Stimulated activated CD4-positive, alpha-beta T cell treated with anti-CD3 and anti-CD28 coated beads, Interleukin-4, amount 100 ng/mL, for 4 hours (primary cell): ENCODE measurements at places on chromosomes 1 and 21.

DNA sequence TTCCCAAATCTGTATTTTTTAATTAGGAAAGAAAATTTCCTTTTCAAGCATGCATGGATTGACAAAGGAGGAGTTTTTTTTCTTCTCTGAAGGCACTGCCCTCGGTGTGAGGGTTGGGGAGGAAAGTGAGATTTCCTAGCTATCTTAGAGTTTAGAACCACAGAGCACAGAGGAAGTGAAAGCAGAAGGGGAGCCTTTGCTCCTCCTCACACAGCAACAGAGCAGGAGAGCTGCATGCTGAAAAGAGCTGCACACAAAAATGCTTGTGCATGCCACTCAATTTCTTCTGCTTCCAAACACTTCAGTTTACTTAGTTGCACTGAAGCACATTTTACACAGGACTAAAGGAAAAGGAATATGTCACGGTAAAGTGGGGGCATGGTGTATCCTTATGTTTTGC is 308.1 kb downstream of the GPATCH2 start:
- no peak for DNase-seq

DNA sequence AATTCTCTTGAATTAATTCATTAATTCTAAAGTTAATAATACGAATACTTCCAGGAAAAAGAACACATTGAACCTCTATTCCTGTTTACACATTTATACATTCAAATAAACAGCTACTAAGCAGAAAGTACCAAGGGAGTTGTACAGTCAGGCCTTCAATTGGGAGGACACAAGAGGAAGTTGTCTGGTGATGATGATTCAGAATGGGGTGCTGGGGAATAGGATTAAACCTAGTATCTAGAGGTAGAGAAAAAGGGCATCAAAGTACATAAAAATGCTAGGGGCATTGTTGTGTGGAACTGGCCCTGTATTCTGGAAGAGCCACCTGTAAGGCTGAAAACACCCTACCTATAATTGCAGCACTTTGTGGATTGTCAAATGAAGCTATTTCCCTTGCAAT is 71.7 kb upstream of the MROH9 start:
- DNase-seq, result no peak

DNA sequence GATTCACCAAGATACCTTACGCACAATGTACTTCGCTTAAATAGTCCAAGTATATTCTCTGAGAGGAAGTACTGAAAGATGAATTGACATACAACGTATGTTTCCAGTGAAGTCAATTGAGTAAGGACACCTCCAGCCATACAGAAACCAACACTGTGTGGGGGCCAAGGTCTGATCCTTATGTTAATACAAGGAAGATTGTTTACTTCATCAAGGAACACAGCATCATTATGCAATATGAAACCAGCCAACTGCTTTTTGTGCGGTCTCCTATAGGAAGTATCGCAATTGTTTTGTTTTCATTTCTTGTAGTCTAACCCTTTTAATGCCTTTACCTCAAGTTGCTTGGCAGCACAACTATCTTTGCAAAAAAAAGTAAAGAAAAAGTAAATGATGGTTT is 28.2 kb upstream of the TEKT2 start:
- DNase-seq, result no peak

- no peak for DNase-seq
These were observed 43.4 kb upstream of the SLC19A2 start for GRCh38 chr1:169529068-169529642.

- DNase-seq, result no peak
These were observed 3.5 kb downstream of the KLHL12 start for GRCh38 chr1:202923533-202923932.

DNA sequence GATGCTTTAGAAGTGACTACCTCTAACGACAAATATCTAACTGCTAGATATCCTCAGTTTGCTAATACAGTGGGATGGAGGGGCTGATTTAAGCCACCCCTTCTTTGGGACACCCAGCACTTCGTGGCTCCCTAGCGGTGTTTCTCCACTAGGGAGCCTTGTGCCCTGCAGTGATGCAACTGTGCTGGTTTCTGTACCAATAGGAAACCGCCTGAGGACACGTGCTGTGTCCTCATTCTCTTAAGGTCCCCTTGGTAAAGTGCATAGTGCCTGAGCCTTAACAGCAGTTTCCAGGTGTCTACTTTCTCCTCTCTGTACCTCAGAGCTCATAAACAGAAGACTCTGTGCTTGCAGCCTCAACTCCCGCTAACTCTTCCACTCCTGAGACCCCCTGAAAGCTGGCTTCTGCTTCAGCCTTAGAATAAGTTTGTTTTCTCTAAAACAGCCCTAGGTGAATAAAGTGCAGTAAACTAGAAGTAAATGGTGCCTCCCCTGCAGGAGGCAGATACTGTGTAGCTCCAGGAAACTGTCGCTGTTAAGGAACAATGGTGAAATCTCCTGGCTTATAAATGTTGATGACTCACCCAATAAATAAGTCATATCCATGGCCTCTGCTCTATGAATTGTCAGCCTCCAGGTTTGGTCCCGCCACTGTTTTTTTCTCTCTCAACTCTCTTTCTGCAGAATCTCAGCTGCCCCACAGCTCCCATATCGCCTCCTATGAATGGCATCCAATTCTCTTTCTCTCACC is 130.4 kb downstream of the AK5 start:
- DNase-seq, result no peak

DNA sequence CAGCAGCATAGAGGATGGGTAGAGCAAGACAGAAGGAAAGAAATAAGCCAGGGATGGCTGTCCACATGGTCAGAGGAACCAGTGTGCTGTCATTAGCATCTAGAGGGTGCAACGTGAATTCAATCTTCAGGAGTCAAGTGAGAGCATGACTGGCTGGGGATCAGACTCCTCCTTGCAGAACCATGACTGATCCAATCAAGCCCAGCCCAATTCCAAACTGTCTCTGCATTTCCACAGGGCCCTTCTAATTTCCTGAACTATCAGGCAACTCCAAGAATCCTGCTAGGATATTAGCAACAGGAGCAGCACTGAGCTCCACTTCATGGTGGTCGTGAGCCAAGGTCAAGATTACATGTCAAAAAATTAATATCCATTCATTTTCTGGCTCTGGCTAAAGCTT is 166.8 kb upstream of the CAMK1G start:
- no peak for DNase-seq

GRCh38 chr1:159081626-159082025 is 5.1 kb upstream of the AIM2 start:
- DNase-seq, result no peak

- DNase-seq, result no peak
These were observed 120.1 kb downstream of the BACH1 start for GRCh38 chr21:29418813-29419212.

DNA sequence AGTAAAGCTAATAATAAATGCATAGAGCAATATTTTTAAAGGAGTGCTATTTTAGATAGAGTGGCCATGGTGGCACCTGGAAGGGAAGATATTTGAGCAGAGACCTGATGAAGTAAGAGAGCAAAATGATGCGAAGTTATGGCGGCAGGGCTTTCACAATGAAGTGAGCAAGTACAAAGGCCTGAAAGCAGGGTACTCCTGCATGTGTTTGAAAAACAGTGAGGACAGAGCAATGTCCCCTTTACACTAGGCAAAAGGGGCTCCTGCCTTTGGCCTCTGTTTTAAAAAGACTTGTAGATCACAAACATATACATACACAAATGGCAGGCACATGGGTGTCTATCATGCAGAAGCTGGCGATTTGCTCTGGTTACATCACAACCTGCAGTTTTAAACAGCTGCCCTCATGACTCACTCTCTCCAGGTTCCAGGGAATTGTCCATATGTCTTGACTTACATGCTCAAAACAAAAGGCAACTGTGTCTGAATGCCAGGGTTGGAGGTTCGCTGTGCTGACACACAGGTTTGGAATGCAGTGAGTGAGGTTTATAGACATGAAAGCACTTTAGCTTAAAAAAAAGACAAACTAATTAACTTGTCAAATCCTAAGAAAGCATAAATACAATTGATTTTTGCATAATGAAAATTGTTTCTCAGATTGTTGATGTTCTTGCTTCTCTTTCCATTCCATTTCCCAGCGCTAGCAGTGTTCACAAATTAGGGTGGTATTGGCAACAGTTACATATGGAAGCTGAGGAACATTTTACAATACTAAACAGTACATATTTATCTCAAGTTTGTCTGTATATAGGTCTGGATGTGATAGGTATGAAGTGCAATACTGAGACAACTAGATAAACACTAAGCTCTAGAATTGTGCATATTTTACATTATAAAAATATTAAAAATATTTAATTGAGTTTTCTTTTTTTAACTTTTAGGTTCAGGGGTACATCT is 313.9 kb downstream of the BARHL2 start:
- DNase-seq, result no peak

- no peak for DNase-seq
These were observed 74.6 kb upstream of the CSF3R start for GRCh38 chr1:36557041-36558000.

DNA sequence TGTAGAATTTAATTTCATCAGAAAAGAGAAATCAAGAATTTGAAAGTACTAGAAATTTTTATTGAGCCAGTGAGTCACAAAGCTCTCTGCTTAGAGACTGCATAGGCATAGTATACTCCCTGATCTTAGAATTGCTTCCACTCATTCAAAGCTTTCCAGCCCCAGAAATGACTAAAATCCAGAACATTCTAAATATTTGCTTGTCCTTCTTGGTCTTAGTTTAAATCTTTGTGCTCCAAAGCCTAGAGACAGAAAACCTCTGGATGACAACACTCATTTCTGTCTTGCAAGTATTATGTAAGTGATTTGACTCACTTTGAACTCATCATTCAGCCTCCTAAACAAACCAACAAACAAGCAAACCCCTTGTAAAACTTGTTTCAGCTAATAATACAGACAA is 74.2 kb downstream of the PTPRC start:
- no peak for DNase-seq

- DNase-seq, result no peak
These were observed 103.1 kb upstream of the USP24 start for GRCh38 chr1:55318116-55318817.

DNA sequence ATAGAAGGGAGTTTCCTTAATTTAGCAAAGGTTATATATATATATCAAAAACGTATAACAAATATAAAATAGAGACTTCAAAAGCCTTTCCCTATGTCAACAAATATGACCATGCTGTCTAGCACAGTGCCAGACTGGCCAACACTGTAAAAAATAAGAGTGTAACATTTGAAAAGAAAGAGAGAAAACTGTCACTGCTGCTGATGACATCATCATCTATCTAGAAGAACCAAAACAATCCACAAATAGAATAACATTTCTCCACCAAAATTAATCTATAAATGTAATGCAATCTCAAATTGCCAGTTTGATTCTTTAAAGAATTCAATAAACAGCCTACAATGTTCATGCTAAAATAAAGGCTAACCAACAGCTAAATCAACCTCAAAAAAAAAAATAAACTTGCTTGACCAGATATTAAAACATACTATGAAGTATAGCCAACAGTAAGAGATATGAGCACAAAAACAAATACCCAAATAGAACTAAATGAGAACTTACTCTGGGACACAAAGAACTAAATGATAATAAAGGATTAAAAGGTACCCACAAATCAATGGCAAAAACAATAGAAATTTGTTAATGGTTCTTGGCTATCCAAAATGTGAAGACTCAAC is 50.2 kb downstream of the ENAH start:
- no peak for DNase-seq

GRCh38 chr1:211813590-211813989 is 17.0 kb downstream of the LPGAT1 start:
- no peak for DNase-seq

- no peak for DNase-seq
These were observed 1.3 kb downstream of the NGF start for GRCh38 chr1:115336741-115337140.

DNA sequence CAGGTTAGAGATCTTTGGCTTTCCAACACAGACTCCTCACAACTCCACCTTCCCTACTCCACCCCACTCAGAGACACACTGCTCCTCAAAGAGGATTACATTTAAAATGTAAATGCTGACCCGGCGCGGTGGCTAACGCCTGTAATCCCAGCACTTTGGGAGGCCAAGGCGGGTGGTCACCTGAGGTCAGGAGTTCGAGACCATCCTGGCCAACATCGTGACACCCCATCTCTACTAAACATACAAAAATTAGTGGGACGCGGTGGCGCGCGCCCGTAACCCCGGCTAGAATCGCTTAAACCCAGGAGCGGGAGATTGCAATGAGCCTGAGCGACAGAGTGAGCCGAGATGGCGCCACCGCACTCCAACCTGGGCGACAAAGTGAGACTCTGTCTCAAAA is 1.8 kb upstream of the ANP32E start:
- no peak for DNase-seq

- no peak for DNase-seq
These were observed 29.4 kb upstream of the GNG4 start for GRCh38 chr1:235679005-235679404.

- no peak for DNase-seq
These were observed 13.6 kb downstream of the TARDBP start for GRCh38 chr1:11026052-11026451.

DNA sequence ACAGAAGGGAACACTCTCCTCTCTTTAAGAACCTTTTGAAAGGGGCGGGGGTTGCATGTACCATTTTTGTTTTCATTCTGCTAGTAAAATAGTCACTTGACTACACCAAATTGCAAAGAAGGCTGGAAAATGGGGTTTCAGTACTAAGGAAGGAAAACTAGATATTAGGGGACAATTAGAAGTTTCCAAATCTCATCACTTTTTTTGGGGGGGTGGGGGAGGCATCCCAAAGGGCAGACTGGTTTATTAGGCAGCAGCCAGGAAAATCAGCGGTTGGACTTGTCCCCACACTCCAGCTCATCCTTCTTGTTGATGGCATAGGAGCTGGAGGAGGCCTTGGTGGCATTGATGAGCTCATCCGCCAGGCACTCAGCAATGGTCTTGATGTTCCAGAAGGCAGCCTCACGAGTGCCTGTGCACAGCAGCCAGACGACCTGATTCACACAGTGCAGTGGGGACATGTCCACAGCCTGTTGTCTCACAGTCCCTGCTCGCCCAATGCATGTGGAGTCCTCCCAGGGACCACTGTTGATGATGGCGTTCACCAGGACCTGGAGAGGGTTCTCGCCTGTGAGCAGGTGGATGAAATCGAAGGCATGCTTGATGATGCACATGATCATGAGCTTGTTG is 1.7 kb upstream of the TMEM50B start:
- no peak for DNase-seq

- no peak for DNase-seq
These were observed 1.8 kb upstream of the MTF1 start for GRCh38 chr1:37861151-37861550.

GRCh38 chr1:87274851-87275250 is 53.8 kb upstream of the LMO4 start:
- DNase-seq, result no peak

GRCh38 chr21:38438462-38438893 is 59.8 kb downstream of the ERG start:
- DNase-seq, result no peak

DNA sequence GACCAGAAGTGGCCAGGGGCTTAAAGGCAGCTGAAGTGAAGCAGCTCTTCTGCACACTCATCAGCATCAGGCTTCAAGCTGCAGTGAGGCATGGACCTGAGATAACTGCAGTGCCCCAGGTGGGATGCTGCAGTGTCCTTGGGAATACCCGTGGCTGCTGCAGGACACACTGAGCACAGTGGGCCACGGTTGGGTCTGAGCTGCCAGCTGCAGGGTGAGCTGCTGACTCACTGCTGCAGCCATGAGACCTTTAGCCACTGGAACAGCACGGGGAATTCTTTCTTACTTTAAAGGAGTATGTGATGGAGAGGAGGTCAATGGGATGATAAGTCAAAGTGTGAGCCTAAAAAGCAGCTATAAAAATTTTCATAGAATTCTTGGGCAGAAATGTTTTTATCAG is 102.1 kb downstream of the XCL2 start:
- no peak for DNase-seq

GRCh38 chr1:101081496-101082488 is 56.2 kb upstream of the DPH5 start:
- no peak for DNase-seq

- peak; percentile 72 for DNase-seq
These were observed at the start of gene LMNA for GRCh38 chr1:156114101-156114918. Gene LMNA (plus strand): TSS chr1:156114711. CDS start chr1:156114919, 208 bp downstream.
